Hepatocyte (in vitro differentiated cells): ENCODE measurements at places on chromosomes 16 and 17. TPM values are rescaled to one million over a fixed set of nuclear protein-coding genes. Genes with fewer than 3 reads are reported as not detected.

DNA sequence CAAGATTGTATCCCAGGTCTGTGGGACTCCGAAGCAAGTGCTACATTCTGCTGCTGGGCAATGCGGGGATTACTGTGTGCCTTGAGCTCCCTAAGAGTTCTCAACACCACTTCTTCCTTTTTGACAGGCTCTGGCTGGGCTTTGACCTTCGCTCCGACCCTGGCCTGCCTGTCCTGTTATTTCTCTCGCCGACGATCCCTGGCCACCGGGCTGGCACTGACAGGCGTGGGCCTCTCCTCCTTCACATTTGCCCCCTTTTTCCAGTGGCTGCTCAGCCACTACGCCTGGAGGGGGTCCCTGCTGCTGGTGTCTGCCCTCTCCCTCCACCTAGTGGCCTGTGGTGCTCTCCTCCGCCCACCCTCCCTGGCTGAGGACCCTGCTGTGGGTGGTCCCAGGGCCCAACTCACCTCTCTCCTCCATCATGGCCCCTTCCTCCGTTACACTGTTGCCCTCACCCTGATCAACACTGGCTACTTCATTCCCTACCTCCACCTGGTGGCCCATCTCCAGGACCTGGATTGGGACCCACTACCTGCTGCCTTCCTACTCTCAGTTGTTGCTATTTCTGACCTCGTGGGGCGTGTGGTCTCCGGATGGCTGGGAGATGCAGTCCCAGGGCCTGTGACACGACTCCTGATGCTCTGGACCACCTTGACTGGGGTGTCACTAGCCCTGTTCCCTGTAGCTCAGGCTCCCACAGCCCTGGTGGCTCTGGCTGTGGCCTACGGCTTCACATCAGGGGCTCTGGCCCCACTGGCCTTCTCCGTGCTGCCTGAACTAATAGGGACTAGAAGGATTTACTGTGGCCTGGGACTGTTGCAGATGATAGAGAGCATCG, 2.4 kb downstream of the SLC16A13 start:
- H3K27ac ChIP-seq, result peak overlapping the region; percentile 23
- peaks cover 12% of the 10 kb centered on the region for H3K27me3 ChIP-seq
- no peak for DNase-seq
- H3K36me3 ChIP-seq, result no peaks in the 10 kb centered on the region
- H3K4me3 ChIP-seq, result no peak overlapping the region
- peaks cover 17% of the 10 kb centered on the region for H3K4me1 ChIP-seq

DNA sequence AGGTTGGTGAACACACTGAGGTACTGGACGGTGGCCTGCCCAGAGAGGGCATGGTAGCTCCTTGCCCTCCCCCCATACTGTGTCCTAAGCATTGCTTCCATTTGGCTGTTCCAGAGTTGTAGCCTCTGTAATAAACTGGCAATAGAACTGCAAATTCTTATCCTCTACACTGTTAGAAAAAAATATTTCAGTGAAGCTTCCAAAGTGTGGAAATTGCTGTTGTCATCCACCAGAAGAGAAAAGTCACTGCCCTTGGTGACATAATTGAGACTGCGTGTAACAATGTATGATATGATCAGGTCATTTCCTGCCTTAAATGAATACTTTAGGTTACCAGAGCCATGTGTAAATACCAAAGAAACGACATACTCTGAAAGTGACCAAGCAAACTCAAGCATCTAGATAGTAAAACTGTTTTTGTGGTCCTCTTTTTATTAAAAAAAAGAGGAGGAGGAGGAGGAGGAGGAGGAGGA, 65.9 kb downstream of the CEP95 start:
- no peaks in the 10 kb centered on the region for H3K27me3 ChIP-seq
- no peaks in the 10 kb centered on the region for H3K4me1 ChIP-seq
- no peak for DNase-seq
- H3K27ac ChIP-seq, result no peak overlapping the region

DNA sequence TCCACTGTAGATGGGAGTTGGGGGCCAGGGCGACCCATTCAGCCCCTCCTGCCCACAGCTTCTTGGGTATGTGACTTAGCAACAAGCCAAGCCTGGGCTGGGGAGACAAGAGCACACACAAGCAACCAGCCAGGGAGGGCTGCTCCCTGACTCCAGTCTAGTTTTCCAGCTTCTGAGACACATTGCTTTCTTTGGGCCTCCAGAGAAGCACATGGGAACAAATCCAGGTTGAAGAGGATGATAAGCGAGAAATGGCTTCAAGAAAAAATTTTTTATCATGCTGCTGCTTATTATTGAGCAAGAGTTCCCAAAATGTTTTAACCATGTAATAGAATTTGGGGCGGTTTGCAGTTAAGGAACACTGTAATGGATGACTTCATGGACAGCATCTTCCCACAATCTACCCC, 173.7 kb downstream of the SOX9 start:
- no peak overlapping the region for H3K27ac ChIP-seq
- no peak for DNase-seq
- H3K36me3 ChIP-seq, result no peaks in the 10 kb centered on the region
- no peaks in the 10 kb centered on the region for H3K27me3 ChIP-seq
- no peaks in the 10 kb centered on the region for H3K4me1 ChIP-seq

Gene SOST
- not detected in 2 replicates for polyA plus RNA-seq

Gene SRL
- 0.83 TPM in 1 of 2 replicates, not detected in the other for polyA plus RNA-seq

DNA sequence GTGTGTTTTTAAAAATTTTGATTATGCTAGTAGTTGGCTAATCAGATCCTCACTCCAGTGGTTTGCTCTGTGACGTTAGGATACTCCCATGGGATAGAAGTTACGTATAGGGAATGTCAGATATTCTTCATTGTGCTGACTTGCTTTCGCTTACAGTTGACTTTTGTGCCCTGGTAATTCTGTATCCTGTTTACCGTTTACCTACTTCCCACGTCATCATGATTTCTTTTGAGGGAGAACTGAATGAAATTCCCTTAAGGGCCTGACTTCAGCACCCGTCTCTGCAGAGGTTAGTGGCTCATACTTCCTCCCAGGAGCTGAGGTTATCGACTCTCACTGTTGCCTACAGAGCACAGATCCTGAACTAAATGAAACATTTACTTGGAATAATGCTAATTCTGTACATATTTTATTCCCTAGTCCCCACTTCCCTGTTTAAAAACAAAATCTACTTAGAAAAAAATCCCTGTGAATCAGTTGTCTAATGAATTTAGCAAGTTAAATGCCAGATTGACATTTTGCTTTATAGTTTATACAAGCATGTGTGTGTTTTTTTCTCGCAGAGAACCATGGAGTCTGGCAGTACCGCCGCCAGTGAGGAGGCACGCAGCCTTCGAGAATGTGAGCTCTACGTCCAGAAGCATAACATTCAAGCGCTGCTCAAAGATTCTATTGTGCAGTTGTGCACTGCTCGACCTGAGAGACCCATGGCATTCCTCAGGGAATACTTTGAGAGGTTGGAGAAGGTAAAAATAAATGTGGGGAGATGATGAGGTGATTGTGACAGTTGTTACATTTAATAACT, 2.8 kb downstream of the PRKAR1A start:
- H3K27me3 ChIP-seq, result no peaks in the 10 kb centered on the region
- peaks cover 24% of the 10 kb centered on the region for H3K4me1 ChIP-seq
- H3K36me3 ChIP-seq, result no peaks in the 10 kb centered on the region
- peak overlapping the region; percentile 100 for H3K27ac ChIP-seq
- H3K4me3 ChIP-seq, result peak overlapping the region; percentile 71

GRCh38 chr17:2250140-2251095, 53.2 kb downstream of the SMG6 start:
- no peaks in the 10 kb centered on the region for H3K36me3 ChIP-seq
- H3K4me1 ChIP-seq, result no peaks in the 10 kb centered on the region
- H3K27ac ChIP-seq, result no peak overlapping the region
- no peaks in the 10 kb centered on the region for H3K27me3 ChIP-seq

DNA sequence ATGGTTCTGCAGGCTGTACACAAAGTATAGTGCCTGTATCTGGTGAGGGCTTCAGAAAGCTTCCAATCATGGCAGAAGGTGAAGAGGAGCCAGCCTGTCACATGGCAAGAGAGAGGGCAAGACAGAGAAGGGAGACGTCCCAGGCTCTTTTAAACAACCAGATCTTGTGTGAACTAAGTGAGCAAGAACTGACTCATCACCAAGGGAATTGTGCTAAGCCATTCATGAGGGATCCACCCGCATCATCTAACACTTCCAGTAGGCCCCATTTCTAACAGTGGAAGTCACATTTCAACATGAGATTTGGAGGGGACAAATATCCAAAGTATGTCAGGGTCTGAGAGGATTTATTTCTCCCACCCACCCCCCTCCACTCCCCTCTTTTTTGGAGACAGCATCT, 56.2 kb upstream of the ELAC2 start:
- H3K4me3 ChIP-seq, result no peak overlapping the region
- H3K4me1 ChIP-seq, result no peaks in the 10 kb centered on the region
- no peak for DNase-seq
- H3K36me3 ChIP-seq, result no peaks in the 10 kb centered on the region
- H3K27me3 ChIP-seq, result no peaks in the 10 kb centered on the region
